ENCODE measurements at places on chromosomes 5 and 9.
A peak's percentile ranks its signal among the peaks of the same experiment; 100 is the strongest.

- DNase-seq = no peak
Observed at GRCh38 chr5:13278148-13278547, 666.3 kb downstream of the DNAH5 start.

GRCh38 chr5:125485771-125486170 is 739.3 kb upstream of the ZNF608 start:
- DNase-seq = no peak

DNA sequence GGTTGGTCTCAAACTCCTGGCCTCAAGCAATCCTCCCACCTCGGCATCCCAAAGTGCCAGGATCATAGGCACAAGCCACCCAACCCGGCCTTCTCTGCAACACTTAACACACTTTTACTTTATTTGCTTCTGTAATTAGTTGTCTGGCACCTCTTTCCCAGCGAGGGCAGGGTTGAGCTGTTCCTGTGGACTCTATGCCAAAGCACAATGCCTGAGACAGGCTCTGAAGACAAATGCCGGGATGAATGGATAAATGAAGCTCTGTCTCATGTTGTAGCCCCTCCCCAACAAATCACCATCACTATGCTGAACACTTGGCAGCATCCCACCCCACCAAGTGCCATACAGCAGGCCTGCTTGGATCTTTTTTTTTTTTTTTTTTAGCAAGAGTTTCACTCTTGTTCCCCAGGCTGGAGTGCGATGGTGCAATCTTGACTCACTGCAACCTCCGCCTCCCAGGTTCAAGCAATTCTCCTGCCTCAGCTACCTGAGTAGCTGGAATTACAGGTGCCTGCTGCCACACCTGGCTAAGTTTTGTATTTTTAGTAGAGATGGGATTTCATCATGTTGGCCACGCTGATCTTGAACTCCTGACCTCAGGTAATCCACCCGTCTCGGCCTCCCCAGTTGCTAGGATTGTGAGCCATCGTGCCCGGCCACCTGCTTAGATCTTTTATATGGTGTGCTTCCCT is 21.3 kb downstream of the GPX3 start:
- no peak for DNase-seq

DNA sequence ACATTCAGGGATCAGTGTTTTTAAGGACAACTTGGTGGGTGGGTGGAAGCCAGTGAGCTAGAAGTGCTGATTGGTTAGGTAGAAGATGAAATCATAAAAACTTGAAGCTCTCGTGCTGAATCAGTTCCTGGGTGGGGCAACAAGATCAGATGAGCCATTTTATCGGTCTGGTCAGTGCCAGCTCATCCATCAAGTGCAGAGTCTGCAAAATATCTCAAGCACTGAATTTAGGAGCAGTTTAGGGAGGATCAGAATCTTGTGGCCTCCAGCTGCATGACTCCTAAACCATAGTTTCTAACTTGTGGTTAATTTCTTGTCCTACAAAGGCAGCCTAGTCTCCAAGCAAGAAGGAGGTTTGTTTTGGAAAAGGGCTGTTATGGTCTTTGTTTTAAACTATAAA is 166.4 kb downstream of the FAM170A start:
- DNase-seq = peak; percentile 3

DNA sequence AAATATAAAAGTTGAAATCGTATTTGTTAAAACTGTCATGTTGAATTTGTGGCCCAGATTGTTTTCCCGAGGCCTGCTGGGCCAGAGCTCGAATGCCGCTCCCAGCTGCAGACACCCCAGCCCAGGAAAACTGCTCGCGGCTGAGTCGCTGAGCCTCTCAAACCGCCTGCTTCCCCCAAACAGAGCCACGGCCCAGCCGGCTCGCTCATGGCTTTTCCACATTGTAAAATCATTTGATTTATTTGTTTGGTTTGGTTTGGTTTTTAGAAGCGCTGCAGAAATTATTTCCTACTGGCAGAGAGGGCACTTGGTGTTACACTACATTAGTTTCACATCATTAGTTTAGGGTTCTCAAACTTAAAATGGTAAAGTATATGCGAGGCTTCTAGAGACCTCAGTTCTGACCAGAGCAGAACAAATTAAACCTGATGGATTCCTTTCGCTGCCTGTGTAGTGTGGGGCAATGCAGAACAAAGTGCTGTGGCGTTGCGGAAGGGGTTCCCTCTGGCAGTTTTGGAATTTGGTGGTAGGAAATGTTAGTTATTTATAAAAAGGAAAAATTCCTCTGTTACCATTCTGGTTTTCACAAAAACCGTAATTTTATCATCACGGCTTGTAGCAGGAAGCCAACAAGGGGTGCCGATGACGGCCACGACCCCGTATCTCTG is 156.5 kb upstream of the PITX1 start:
- no peak for DNase-seq

DNA sequence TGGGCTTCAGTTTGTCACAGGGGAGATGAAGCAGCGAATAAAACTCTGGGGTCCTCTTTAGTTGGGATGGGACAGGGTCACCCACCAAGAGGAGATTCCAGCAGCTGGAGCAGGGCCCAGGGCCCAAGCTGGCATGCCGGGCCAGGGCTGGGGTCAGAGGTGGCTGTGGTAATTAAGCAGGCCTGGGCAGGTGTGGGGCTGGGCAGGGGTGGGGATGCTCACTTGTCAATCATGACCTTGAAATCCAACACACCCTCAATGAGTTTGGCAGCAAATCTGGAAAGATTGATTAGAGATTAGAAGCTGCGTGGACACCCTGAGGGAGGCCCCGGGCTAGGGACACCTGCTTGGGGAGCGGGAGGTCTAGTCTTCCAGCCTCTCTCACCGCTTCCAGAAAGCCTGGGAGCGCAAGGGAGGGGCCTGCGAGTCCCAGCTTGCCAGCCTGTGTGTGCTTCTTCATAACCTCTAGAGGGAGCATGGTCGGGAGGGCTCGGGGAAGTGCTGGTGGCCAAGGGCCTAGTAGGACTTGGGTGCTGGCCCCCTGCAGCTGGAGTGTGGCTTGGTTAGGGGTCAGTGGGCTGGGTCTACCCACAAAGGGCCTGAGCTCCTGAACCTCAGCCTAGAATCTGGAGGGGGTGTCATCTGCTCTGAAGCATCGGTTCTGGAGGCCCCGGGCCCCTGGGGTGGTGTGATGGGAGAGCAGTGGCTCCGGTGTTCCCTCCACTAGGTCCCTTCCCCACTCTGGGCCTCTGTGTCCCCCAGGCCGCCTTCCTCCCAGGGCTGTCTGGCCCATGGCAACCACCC is 7.6 kb downstream of the CRAT start:
- peak; percentile 53 for DNase-seq

GRCh38 chr5:10400831-10401230 is 40.8 kb upstream of the ROPN1L start:
- DNase-seq = peak; percentile 20

DNA sequence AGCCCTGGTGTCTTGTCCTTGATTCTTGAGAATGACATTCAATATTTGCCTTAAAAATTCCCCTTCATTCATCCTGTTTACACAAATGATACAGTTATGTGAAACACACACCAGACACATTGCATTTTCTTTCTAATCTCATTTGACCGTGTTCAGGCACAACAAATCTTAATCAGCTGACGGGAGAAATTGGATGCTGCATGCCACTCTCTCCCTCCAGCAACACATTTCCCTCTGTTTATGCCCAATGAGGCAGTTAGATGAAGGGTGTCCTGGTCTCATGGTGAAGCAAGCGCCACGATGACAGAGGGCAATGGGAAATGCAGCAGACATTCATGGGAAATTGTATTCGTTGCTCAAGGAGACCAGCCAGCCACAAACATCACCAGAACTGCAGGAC is 3.2 kb upstream of the FGF1 start:
- DNase-seq = no peak

- DNase-seq = no peak
Observed at GRCh38 chr5:41067714-41068568, 3.2 kb downstream of the MROH2B start.

DNA sequence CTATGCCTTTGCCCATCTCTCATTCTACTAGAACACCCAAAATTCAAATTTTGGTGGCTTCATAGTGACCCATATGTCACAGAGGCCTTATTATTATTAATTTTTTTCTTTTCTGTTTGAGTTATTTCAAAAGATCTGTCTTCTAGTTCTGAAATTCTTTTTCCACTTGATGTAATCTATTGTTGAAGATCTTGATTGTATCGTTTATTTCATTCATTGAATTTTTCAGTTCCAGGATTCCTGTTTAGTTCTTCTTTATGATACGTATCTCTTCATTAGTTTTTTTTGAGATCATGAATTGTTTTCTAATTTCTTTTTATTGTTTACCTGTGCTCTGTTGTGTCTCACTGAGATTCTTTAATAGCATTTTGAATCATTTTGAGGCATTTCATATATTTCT is 24.6 kb upstream of the APBA1 start:
- DNase-seq = no peak

DNA sequence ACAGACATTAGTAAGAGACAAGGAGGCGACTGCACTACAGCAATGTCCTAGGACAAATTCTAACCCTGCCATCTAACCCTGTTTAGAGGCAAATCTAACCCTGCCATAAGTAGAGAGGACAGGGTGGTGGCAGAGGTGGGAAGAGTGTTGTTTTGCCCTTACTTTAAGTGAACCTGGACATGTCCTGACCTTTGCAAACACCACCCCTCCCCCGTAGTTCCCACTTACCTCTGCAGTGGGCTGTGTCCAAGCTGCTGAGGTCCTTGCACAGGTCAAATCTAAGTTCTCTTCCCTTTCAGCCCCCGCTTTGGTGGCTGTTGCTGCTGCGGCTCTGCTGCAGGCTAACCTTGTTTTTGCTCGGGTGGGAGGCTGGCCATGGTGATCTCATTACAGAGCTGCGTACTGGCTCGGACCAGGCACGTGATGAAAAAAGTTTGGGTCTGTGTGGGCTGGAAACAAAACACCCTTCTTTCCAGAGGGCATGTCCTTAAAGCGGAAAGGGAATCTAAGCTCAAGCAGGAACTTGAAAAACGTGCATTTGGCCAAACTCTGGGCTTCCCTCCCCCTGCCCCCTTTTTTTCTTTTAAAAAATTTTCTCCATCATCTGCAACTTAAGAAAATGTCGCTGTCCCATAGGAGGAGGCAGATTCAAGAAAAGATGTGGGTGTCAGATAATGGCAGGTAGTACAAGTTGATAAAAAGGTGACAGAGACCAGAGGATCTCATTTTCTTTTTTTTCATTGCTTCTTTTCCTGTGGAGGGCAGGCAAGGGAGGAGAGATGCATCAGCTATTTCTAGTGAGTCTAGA is at the start of gene FAXDC2:
Gene FAXDC2 (minus strand): TSS at position 349 of the 808 bp plus-strand sequence. CDS start 12,425 bp downstream, outside the sequence.
- peak; percentile 75 for DNase-seq

GRCh38 chr9:118618849-118619248 is 750.4 kb downstream of the BRINP1 start:
- no peak for DNase-seq

Measured in fibroblast of skin of abdomen (primary cell).